ENCODE measurements at places on chromosomes 4 and X. TPM values are rescaled to one million over a fixed set of nuclear protein-coding genes. Genes with fewer than 3 reads are reported as not detected.

DNA sequence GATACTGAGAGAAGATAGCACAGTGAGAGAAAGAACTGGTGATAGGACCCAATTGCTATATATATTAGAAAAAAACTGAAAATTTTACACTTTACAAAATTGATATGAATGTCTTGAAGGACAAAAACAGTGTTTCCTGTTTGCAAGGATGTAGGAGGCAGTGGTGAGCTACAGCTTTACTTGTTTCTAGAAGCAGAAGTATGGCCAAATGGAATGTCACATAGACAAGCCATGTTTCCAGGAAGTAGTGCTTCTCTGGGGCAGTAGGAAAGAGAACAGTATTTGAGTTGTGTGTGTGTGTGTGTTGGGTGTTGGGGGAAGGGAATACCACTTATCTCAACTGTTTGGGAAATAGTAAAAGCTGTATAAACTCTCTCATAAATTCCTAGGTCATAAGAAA lies 60.9 kb upstream of the IBSP start:
- no peak overlapping the region for H3K27ac ChIP-seq
- no peaks in the 10 kb centered on the region for H3K4me1 ChIP-seq
- DNase-seq, result no peak
- no peaks in the 10 kb centered on the region for H3K27me3 ChIP-seq
- no peak overlapping the region for H3K4me3 ChIP-seq

- no peaks in the 10 kb centered on the region for H3K36me3 ChIP-seq
- H3K4me1 ChIP-seq, result no peaks in the 10 kb centered on the region
- DNase-seq, result no peak
- H3K27me3 ChIP-seq, result no peaks in the 10 kb centered on the region
- no peak overlapping the region for H3K27ac ChIP-seq
Measured at GRCh38 chrX:7574325-7574724, 268.6 kb upstream of the VCX start.

- H3K36me3 ChIP-seq, result no peaks in the 10 kb centered on the region
- H3K4me3 ChIP-seq, result no peak overlapping the region
- no peak overlapping the region for H3K27ac ChIP-seq
- H3K27me3 ChIP-seq, result no peaks in the 10 kb centered on the region
Measured at GRCh38 chr4:14035076-14035475, 407.6 kb upstream of the BOD1L1 start.

GRCh38 chr4:139815778-139816601 lies 150.4 kb downstream of the MGST2 start:
- H3K27me3 ChIP-seq, result no peaks in the 10 kb centered on the region
- H3K4me1 ChIP-seq, result no peaks in the 10 kb centered on the region
- no peak for DNase-seq

GRCh38 chr4:178633263-178633662 lies 1191.0 kb upstream of the AGA start:
- H3K36me3 ChIP-seq, result no peaks in the 10 kb centered on the region
- DNase-seq, result no peak
- no peak overlapping the region for H3K27ac ChIP-seq
- H3K4me3 ChIP-seq, result no peak overlapping the region

The CDX4 gene
- total RNA-seq, result not detected

The SLC7A11 gene
- total RNA-seq, result 0.34 TPM

The BEND2 gene
- not detected for total RNA-seq

- H3K4me3 ChIP-seq, result no peak overlapping the region
- peaks cover 9% of the 10 kb centered on the region for H3K36me3 ChIP-seq
- H3K27me3 ChIP-seq, result no peaks in the 10 kb centered on the region
- H3K27ac ChIP-seq, result no peak overlapping the region
Measured at GRCh38 chr4:2671267-2671895, 84.8 kb downstream of the TNIP2 start.

The IL2 gene
- not detected for total RNA-seq

- DNase-seq, result no peak
- H3K27ac ChIP-seq, result no peak overlapping the region
- no peaks in the 10 kb centered on the region for H3K27me3 ChIP-seq
- peaks cover 11% of the 10 kb centered on the region for H3K4me1 ChIP-seq
- H3K36me3 ChIP-seq, result no peaks in the 10 kb centered on the region
- no peak overlapping the region for H3K4me3 ChIP-seq
Measured at GRCh38 chrX:16589826-16590225, 60.1 kb upstream of the S100G start.

DNA sequence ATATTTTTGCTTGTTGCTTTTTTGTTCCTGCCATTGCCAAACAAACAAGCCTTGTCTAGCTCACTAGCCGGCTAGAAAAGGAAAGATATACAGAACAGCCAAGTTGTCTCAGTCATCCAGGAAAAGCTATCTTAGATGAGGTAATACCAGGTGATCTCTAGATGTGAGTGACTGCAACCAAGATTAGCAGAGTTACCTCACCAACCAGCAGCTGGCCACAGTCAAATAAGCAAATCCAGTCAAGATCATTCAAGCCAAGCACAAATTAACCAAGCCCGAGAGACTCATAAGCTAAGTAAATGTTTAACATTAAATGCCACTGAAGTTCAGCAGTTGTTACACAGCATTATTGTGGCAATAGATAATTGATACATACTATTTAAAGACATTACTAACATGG lies 108.6 kb downstream of the CENPC start:
- H3K27ac ChIP-seq, result no peak overlapping the region
- no peaks in the 10 kb centered on the region for H3K36me3 ChIP-seq
- H3K4me3 ChIP-seq, result no peak overlapping the region
- no peaks in the 10 kb centered on the region for H3K27me3 ChIP-seq
- no peaks in the 10 kb centered on the region for H3K4me1 ChIP-seq

The TLR3 gene
- total RNA-seq, result 0.24 TPM

DNA sequence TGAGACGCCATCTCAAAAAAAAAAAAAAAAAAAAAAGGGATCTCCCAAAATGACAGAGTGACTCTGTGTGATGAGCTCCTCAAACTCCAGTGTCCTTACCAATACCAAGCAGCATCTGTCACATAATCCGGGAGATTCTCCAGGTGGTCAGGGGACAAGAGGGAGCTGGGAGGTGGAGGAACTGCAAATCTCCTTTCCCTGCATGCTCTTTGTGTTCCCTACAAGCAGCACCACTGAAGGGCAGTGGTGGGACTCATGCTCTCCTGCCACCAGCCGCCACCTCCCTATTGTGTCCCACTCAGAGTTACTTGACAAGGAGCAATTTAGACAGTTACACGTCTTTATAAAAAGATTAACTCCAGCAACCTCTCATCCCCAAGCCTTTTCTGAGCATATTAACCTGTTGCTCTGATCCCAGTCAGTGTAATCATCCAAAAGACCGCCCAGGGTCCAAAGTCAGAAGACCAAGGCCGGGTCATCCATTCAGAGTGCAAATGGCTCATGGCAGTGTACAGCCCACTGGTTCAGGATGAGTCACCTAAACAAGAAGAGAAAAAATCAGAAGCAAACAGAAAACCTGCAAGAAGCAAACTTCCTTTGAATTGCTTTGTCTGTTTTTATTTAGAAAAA lies 23.6 kb downstream of the MGST2 start:
- no peak overlapping the region for H3K4me3 ChIP-seq
- no peaks in the 10 kb centered on the region for H3K4me1 ChIP-seq
- H3K36me3 ChIP-seq, result no peaks in the 10 kb centered on the region

DNA sequence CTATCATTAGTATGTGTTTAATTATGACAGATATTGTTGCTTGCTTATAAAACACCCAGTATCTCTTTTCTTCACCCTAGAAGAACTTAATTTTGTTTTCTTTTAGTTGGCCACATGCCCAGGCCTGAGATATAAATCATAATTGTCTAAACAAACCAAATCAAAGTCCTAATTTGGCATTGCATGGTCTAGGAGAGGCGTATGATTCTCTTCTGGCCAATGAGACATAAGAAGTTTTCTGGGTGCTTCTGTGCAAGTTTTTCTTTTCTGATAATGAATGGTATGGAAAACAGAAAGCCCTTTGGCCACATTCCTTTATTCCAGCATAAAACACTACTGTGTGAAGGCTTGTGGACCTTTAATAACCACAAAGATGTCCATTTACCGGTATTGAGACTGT lies 192.9 kb upstream of the CTSO start:
- no peak overlapping the region for H3K27ac ChIP-seq
- DNase-seq, result no peak
- no peaks in the 10 kb centered on the region for H3K27me3 ChIP-seq
- H3K36me3 ChIP-seq, result no peaks in the 10 kb centered on the region
- H3K4me1 ChIP-seq, result no peaks in the 10 kb centered on the region

DNA sequence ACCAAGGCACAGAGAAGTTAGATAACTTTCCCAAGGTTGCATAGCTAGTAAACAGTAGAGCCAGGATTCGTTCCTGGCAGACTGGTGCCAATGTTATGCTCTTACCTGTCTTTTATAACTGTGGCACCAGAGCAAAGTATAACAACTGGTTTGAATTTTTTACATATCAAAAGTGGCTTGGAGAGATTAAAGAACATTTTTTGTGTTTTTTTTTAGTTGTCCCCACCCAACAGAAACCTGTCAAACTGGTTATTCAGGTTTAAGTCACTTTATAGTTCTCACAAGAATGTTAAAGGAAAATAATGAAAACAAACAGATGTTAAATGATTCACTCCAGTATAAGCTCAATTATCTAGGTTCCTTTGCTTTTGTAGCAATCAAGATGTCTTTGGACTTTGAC lies 15.6 kb upstream of the FAM47E start:
- no peaks in the 10 kb centered on the region for H3K4me1 ChIP-seq
- no peaks in the 10 kb centered on the region for H3K36me3 ChIP-seq
- no peak for DNase-seq
- H3K27ac ChIP-seq, result no peak overlapping the region
- no peaks in the 10 kb centered on the region for H3K27me3 ChIP-seq

GRCh38 chr4:163085085-163085484 lies 81.6 kb downstream of the NAF1 start:
- H3K27ac ChIP-seq, result no peak overlapping the region
- no peaks in the 10 kb centered on the region for H3K36me3 ChIP-seq
- no peak for DNase-seq
- no peaks in the 10 kb centered on the region for H3K27me3 ChIP-seq

The DCAF16 gene
- 85.1 TPM for total RNA-seq

- no peaks in the 10 kb centered on the region for H3K4me1 ChIP-seq
- no peaks in the 10 kb centered on the region for H3K36me3 ChIP-seq
- no peaks in the 10 kb centered on the region for H3K27me3 ChIP-seq
- H3K27ac ChIP-seq, result no peak overlapping the region
- no peak for DNase-seq
- no peak overlapping the region for H3K4me3 ChIP-seq
Measured at GRCh38 chr4:188110741-188111471, 1.5 kb upstream of the TRIML2 start.

GRCh38 chr4:53592686-53593501 lies 1.6 kb upstream of the LNX1 start:
- H3K27ac ChIP-seq, result no peak overlapping the region
- H3K4me3 ChIP-seq, result no peak overlapping the region
- DNase-seq, result no peak
- H3K27me3 ChIP-seq, result peaks cover 7% of the 10 kb centered on the region

DNA sequence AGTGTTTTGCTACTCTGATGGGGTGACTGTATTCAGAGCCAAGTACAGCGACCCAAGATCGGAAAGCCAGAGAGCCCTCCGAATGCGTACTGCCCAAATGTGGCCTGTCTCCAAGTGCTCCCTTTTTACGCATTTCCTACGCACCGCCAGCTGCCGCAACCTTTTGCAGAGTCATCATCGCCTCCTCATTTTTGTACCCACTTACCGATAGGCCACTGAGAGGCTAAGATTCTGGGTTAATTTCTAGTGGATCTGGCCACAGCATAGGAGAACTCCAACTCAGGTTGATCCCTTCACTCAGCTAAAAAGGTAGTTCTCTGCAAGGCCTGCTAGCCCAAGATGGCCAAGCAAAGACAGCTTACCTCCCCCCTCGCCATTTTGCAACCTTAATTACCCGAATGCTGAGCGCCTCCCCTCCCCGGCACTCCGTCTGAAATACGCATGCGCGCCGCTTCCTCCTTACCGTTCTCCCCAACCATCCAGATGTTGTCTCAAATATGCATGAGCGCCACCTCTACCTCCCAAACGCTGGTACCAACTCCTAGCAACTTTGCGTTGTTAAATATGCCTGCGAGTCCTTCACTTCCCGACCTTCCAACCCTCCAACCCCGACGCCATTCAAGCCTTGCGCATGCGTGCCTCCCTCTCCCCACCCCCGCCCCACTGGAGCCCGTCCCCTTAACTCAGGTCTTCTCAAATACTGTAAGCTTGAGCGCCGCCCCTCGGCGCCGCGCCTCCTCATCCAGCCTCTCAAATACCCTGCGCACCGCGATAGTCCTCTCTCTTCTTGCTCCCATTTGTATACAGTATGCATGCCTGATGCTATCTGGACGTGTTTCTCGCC lies 11.8 kb upstream of the ZCCHC13 start:
- H3K4me3 ChIP-seq, result peak overlapping the region; percentile 94

The NXF2 gene
- total RNA-seq, result not detected

GRCh38 chr4:88458104-88458740 lies 1.3 kb downstream of the HERC5 start:
- H3K4me1 ChIP-seq, result peaks cover 5% of the 10 kb centered on the region
- no peak for DNase-seq
- peak overlapping the region; percentile 100 for H3K4me3 ChIP-seq
- no peaks in the 10 kb centered on the region for H3K27me3 ChIP-seq
- H3K27ac ChIP-seq, result no peak overlapping the region

- no peak overlapping the region for H3K4me3 ChIP-seq
- no peaks in the 10 kb centered on the region for H3K36me3 ChIP-seq
- peaks cover 25% of the 10 kb centered on the region for H3K4me1 ChIP-seq
- no peak overlapping the region for H3K27ac ChIP-seq
- H3K27me3 ChIP-seq, result no peaks in the 10 kb centered on the region
Measured at GRCh38 chr4:2292646-2293108, 30.8 kb upstream of the MXD4 start.

DNA sequence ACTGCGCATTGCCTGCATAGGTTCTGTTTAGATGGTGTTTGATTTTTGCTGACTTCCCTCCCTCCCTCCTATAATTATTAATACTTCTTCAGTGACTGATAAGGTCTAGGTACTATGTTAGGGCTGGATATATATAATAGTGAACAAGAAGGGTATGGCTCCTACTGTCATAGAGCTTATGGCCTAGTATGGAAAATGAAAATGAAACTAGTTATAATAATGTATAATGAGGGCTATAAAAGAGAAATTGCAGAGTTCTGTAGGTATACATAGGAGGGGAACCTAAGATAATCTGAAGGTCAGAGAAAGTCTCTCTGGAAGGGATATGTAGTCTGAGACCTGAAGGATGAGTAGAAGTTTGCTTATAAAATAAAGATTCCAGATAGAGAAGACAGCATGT lies 102.1 kb downstream of the DCK start:
- H3K27ac ChIP-seq, result no peak overlapping the region
- no peak for DNase-seq
- H3K36me3 ChIP-seq, result no peaks in the 10 kb centered on the region
- H3K4me1 ChIP-seq, result no peaks in the 10 kb centered on the region
- no peaks in the 10 kb centered on the region for H3K27me3 ChIP-seq

The GCNA gene
- 14.7 TPM for total RNA-seq

The CDKL2 gene
- total RNA-seq, result 0.34 TPM

DNA sequence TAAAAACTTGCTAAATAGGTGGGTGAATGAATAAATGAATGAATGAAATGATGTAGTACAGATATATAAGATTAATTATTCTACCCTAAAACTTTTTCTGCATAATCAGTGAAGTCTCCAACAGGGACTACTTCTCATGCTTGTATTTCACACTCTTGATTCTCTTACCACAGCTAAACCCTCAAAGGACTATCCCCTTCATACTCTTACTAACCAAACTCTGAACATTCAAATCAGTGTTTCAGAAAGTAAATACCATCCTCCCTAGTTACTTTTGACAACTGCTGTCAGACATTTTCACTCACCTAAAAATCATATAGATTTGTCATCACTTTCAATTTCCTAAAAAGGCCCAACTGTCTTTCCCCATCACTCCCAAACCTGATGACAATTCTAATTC lies 234.3 kb upstream of the HHIP start:
- no peak for DNase-seq
- no peaks in the 10 kb centered on the region for H3K27me3 ChIP-seq
- H3K4me1 ChIP-seq, result no peaks in the 10 kb centered on the region
- H3K4me3 ChIP-seq, result no peak overlapping the region
- no peaks in the 10 kb centered on the region for H3K36me3 ChIP-seq
